ENCODE measurements at places on chromosomes 5 and 9.
A peak's percentile ranks its signal among the peaks of the same experiment; 100 is the strongest.

DNA sequence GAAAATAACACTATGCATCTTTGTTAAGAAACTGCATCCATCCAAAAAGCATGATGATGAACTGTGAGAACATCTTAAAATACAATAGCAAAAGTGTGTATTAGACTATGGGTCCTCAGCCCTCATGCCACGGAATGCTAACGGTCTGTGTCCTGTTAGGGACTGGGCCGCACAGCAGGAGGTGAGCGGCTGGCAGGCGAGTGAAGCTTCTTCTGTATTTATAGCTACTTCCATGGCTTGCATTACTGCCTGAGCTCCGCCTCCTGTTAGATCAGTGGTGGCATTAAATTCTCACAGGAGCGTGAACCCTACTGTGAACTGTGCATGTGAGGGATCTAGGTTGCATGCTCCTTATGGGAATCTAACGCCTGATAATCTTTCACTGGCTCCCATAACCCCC is 129.8 kb downstream of the NXNL2 start:
- no peak for DNase-seq

GRCh38 chr9:110006657-110007056 is 201.3 kb downstream of the C9orf152 start:
- no peak for DNase-seq

DNA sequence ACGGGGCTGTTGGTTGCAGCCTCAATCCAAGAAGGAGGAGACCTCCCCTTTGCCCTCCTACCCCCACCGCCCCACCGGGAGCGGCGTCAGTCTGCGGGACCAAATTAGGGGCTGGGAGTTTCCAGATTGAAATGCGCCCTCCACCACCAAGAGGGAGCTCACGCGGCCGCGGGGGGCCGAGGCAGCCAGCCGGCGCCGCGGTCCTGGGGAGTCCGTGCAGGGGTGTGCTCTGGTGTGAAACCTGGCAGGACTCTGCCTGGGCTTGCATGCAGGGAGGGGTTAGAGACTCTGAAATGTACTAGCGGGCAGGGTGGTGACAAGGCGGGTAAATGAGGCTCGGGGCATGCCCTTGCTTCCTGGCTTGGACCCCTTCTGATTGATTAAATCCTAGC is 989 bp upstream of the FBN2 start:
- DNase-seq: no peak

DNA sequence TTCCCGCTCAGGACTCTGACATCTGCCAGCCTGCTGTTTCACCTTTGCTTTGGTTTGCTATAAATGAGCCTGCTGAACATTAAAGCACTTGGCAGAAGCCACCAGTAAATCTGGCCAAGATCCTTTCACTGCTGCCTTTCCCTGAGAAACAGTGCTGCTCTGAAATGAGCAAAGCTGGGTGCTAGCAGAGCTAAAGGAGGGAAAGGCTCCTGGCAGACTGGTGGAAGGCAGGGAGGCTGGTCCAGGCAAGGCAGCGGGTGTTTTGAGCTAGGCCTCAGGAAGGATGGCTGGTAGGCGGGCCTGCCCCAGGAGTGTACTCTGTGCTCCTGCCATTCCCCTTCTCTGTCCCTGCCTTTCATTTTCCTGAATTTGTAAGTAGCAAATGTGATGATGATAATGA is 52.5 kb upstream of the PTGS1 start:
- no peak for DNase-seq

DNA sequence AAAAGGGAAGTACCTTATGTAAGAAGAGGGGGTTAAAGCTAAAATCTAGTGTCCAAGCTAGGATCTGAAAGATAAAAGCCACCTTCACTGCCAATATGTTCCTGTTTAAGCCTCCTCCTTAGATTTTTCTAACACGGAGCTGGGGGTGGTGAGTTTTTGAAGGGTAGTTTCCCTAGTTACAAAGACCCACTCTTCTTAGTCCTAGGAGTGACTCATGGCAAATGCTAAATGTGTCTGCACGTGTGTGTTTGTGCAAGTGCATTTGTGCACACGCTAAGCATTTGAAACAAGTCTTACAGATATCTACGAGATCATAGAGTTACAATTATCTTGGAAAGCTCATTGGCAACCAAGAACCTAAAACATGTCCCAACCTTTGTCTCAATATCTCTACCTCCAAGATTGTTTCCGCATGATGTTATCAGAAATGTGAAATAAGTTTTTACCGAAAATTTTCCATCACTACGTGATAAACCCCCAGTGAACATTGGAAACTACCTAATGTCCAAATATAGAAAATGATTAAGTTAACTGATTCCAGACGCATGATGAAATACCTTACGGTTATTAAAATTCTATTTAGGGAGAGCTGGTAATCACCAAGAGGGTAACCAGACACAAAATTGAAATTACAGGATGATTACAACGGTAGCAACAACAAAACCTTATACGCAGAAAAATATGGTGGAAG is 78.0 kb upstream of the HRH2 start:
- no peak for DNase-seq

- no peak for DNase-seq
These were observed 37.8 kb downstream of the GABRP start for GRCh38 chr5:170821257-170821800.

DNA sequence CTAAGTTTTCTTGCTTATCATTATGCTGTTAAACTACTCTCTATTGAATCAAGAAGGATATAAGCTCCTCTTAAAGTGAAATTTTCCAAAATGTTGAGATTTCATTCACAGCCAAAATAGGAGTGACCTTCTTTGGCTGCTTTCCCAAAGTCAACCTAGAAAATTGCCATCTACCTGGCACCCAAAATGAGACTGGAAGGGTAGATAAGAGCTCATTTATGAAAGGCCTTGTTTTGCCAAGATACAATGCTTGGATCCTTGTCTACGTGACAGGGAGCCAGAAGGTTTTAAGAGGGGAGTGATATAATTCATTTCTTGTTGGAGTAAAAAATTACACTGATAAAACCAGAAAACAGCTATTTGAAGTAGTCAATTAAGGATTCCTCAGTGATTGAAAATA is 287.1 kb downstream of the IZUMO3 start:
- DNase-seq: no peak

GRCh38 chr5:167295681-167296005 is 995.8 kb upstream of the WWC1 start:
- DNase-seq: no peak

DNA sequence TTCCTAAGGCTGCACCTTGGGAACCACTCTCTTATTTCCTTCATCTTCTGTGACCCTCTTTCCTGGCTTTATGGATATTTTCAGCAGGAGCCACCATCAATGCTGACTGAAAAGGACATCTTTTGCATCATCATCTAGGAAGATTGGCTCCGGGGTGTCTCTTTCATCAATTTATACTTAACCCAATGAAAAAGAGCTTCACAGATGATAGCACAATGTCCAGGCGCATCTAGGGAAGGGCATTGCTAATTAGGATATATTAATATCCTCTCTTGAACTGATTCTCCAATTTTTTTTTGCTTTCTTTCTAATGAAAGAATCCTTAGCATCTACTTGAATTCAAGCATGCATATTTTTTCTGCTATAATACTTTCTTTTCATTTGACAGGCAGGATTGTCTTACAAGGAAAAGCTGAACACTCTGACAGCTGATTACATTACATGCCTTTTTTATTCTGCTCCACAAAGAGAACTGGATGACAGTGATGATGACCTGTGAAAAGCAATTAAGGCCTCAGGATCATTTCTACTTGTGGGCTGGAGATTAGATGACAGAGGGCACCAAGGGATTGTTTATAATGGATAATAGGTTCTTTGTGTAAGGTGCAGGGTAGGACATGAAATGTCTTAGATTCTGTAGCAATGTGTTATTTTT is 60.2 kb downstream of the PCSK1 start:
- DNase-seq: no peak

DNA sequence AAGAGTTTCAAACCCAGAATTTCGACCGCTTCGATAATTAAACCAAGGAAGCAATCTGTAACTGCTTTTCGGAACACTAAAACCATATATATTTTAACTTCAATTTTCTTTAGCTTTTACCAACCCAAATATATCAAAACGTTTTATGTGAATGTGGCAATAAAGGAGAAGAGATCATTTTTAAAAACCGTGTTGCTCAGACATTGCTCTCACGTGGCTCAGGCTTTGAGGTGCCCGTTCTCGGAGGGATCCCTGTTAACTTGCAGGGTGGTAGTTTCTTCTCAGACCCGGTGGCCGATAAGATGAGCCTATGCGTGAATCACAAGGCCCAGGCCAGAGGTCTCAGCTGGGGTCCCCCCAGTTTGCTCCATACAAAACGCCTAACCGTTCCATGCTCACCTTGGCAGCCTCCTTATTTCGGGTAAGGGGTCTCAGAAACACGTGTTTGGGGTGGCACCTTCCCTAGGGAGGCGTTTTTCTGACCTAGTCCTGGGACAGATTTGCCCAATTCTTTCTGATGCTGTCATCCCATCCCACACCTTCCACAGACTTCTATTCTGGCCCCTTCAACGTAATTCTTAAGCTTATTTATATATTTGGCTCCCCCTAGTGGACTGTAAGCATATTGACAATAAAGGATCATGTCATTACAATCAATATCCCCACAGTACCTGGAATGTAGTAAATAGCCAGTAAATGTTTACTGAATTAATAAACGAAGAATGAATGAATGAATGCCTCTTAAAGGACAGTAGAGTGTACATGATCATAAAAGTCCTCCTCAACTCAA is 48.1 kb downstream of the THBS4 start:
- DNase-seq: no peak

GRCh38 chr5:146475906-146476305 is 28.8 kb downstream of the TCERG1 start:
- no peak for DNase-seq

DNA sequence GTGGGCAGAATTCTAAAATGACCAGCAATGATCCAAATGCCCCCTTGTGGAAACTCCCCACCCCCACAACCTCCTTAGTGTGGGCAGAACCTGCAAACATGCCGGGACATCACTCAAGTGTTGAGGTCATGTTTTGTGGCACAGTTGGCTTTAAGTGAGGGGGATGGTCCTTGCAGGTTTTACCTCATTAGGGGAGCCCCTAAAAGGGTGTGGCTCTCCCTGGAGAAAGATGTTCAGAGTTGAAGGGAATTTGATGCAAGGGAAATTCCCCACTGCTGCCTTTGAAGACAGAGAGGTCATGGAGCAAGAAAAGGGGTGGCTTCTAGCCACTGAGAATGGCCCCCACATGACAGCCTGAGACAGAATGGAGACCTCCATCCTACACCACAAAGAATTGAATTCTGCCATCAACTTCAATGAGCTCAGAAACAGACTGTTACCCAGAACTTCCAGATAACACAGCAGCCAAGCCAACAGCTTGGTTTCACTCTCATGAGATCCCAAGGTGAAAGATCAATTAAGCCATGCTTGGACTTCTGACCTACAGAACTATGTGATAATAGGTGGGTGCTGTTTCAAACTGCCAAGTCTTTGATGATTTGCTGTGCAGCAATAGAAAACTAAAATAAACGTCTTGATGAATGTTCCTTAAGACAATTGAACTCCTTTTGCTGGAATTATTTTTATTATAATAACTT is 103.4 kb downstream of the MED10 start:
- DNase-seq: no peak

DNA sequence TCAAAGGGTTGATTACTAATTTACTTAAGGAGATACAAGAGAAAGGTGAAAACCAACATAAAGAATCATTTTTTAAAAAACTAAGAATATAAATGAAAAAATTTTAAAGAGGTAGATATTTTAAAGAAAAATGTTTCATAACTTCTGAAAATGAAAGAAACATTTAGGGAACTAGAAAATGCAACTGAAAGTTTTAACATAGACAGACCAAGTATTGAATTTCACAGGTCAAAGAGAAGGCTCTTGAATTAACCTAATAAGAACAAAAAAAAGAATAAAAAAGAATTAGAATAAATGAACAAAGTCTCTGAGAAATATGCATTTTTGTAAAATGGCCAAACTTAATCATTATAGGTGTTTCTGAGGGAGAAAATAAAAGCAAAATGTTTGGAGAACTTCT is 16.1 kb upstream of the FAM174A start:
- no peak for DNase-seq

- no peak for DNase-seq
These were observed 45.9 kb downstream of the MEGF9 start for GRCh38 chr9:120668399-120668798.

GRCh38 chr9:127960410-127961154 is 20.2 kb downstream of the EEIG1 start:
- DNase-seq: no peak

GRCh38 chr9:132794730-132795380 is 83.2 kb downstream of the AK8 start:
- no peak for DNase-seq

DNA sequence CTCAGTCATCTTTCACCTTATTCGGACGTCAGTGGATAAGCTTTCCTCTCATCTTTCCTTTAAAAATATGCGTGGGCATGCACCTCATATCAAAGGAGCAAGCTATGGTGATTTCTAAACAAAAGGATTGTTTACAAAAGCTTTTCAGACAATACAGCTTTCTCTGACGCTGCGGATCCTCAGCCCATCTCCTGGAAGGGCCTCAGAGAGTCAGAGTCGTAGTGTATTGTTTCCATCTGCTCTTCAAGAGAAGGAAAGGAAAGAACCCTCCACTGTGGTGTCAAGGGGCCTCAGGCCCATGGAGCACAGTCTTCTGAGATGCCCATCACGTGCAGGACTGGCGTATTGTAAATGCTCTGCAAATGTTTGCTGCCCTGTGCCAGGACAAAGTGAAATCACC is 163.4 kb upstream of the MAP1B start:
- no peak for DNase-seq

GRCh38 chr5:2549354-2549753 is 202.1 kb downstream of the IRX2 start:
- DNase-seq: no peak

DNA sequence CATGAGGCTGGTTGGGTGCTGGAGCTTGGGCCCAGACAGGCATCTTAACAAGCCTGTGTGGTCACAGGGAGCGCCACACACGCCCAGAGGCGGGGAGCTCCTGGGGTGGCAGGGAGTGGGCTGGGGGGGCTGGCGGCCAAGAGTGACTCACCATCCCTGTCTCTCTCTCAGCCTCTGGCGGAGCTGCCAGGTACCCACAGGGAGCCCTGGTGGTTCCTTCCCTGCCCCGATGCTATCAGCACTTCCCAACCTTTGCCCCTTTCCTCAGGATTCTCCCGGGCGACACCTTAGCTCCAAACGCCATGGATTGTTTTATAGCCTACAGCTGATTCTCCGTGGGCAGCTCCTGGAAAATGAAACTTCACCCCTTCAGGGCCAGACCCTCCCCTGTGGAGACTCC is 5.5 kb downstream of the SLC9A3 start:
- no peak for DNase-seq

- DNase-seq: no peak
These were observed 12.3 kb downstream of the PRR7 start for GRCh38 chr5:177458912-177459350.

GRCh38 chr9:83544002-83544698 is 5.9 kb upstream of the FRMD3 start:
- DNase-seq: no peak

- DNase-seq: no peak
These were observed 11.6 kb downstream of the ABL1 start for GRCh38 chr9:130846487-130847305.

DNA sequence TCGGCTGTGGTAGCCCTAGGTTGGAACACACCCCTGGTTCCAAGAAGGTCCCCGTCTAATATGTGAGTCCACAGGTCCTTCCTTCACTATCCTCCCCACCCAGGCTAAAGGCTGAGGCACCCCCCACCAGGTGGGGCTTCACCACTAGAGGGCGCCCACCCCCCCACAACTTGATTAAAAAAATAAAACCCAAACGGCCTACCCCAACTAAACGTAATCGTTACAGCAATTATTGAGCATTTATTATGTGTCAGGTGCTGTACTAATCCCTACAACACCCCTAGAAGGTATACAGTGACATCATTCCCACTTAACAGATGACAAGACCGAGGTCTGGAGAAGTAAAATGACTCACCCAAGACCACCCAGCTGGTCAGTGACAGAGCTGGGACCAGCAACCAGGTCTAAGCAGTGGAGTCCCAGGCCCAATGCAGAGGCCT is 65.0 kb downstream of the FGF18 start:
- DNase-seq: peak; percentile 11

Data from stimulated activated CD4-positive, alpha-beta T cell treated with anti-CD3 and anti-CD28 coated beads, Interleukin-1b, Interleukin-23, amount 100 ng/mL, for 1 hour (primary cell).